ENCODE measurements at places on chromosomes 3 and 15.

GRCh38 chr15:34613301-34613700 is 29.9 kb upstream of the GOLGA8B start:
- DNase-seq, result no peak

DNA sequence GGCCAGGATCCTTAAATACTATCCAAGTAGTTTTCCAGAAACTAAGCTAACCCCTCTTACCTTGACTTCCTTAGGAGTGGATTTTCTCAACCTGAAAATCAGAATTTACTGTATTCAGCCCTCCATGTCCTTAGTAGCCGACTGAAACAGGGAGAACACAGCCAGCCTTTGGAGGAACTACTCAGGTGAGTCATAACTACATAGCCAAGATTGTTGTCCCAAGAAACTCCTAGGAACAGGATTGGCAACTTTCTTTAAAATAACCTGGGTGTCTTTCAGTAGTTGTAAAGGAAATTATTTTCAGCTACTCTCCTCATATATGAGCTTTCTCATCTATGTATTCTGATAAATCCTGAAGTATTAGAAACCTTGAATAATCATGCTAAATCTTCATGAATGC is 22.3 kb downstream of the FANCD2OS start:
- no peak for DNase-seq

DNA sequence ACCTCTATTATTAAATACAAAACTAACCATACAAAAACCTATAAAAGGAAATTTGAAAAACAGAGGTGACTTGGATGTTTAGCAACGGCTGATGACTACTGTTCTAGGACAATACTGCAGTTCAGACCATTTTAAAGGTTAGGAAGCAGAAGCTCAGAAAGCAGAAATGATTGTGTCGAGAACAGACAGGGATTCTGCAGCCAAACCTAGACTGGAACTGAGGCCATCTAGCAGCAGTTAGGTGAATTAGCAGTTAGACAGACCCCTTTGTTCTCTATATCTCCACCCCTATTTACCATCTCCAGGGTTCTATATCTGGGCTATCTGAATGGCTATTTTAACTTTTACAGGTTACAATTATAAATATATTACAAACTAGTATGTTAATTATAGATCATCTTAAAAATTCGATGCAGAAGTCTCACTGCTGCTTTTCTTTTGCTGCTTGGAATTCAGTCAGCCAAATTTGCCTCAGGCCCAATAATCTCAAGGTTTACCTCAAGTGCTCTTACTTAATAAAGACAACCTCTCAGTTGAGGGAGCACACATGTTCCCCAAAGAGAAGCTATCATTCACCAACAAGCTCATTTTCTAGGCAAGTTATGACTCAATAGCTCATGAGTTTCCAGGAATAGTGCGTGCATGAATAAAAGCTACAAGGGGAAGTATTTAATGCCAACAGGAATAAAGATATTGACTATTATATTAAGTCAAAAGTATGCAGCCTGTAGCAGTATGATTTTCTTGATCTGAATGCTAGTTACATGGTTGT is 9.3 kb upstream of the IL1RAP start:
- DNase-seq, result no peak

GRCh38 chr3:129238945-129239705 is 10.3 kb upstream of the COPG1 start:
- DNase-seq, result no peak

DNA sequence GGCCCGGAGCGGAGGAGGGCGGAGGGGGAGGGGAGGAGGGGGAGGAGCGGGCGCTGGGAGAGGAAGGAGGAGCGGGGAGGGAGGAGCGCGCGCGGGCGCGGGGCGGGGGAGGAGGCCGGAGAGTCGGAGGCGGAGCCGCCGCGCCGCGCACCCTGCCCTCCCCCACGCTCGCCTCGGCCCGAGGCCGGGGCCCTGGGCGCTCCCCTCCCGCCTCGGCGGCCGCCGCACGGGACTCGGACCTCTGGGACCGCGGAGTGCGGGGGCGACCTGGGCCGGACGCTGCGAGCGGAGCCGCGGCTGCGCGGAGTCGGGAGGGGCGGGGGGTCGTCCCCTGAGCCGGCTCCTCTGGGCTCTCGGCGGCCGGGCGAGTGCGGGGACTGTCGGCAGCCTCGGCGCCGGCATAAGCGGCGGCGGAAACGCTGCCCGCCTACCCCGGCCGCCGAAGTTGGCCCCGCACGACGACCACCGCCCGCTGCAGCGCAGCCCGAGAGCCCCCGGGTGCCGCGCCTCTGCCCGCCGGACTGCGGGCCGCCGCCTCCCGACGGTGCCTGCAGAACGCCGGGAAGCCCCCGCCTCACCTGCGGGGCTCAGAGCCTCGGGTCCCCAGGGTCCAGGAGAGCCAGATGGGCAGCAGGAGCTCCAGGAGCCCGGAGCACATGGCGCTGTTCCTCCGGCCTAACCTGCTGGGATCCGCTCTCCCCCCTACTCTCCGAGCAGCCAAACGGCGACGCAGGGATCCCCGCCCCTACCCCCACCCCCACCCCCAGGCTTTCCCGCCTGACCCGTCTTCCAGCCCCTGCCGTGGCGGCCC is 406 bp upstream of the GABRB3 start:
- DNase-seq, result no peak

DNA sequence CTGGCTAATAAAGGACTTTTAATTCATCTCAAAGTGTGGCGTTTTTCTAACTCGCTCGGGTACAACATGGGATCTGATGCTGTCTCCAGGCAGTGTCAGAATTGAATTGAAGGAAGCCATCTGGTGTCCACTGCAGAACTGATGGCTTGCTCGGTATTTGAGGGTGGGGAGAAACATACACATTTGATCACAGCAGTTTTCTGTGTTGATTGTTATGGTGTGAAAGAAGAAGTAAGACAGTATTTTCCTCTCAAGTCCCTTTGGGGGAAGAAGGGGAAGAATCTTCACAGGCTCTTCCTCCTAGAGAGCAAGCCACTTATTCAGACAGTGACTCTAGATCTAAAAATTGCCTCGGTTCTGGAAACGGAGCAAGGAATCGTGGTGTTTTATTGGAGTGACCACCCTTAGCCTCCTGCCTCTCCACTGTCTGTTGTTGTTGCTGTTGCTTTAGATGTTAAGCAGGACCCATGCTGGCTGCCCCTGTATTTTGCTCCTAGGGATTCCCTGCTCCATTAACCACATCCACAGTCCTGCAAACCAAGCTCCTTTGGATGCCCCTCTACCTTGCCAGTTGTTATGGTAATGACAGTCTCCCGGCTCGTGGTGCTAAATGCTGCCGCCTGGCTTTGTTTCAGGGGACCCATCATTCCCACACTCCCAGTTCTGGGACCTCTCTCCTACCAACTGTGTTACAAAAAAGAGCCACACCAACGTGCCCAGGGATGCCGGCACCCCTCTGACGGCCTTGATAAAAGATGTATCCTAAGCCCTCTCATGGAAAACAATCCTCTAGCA is 15.3 kb upstream of the MCCC1 start:
- peak; percentile 30 for DNase-seq

- no peak for DNase-seq
Measured at GRCh38 chr3:46512191-46512749, 14.5 kb downstream of the RTP3 start.

DNA sequence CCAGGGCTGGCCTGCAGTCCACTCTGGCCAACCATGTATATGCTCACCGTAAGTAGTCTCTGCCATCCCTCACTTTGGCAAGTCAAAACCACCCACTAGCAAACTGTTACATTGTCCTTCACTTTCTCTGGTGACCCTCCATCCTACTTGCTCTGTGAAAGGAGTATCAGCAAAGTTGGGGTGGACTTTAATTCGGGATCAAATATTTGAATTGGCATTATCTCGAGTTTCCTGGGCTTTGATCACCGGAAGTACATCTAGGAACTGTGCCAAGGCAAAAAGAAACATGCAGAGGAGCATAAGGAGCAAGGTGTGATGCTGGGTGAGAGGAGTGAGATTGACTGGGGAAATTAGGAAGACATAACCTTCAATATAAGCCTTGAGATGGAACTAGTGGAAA is 188.9 kb upstream of the P2RY1 start:
- DNase-seq, result no peak

- DNase-seq, result no peak
Measured at GRCh38 chr3:196968233-196969133, at the start of gene PIGZ. PIGZ (minus strand) TSS chr3:196968833; CDS start chr3:196952031, 16,802 bp downstream.

DNA sequence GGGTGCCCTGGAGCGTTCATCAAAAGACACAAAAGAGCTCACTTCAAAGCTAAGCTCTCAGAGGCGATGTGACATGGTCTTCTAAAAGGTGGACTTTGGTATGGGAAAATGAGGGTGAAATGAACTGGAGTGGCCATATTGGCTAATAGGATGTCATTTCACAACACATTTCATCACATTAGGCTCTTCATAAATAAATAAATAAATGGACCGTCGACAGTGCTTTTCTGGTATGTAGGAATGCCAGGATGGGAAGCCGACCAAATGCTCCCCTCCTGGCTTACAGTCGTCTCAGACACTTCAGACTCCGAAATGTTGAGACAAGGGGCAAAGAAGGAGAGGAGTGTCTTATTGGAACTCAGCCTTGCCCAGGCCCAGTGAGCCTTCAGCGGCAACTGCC is 383.0 kb downstream of the NTRK3 start:
- no peak for DNase-seq

DNA sequence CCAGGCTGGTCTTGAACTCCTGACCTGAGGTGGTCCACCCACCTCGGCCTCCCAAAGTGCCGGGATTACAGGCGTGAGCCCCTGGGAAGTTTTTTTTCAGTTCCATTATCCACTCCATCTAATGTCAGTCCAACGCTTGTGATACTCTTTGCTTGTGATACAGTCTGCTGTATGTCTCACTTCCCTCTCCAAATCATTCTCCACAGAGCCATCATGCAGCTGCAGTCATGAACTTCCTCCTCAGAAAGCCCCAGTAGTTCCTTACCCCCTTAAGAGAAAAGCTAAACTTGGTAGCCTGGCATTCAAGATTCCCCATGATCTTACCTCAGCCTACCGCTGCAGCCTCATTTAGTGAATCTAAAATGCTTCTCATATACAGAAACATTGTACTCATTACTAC is 2.3 kb downstream of the ARPC4 start:
- no peak for DNase-seq

DNA sequence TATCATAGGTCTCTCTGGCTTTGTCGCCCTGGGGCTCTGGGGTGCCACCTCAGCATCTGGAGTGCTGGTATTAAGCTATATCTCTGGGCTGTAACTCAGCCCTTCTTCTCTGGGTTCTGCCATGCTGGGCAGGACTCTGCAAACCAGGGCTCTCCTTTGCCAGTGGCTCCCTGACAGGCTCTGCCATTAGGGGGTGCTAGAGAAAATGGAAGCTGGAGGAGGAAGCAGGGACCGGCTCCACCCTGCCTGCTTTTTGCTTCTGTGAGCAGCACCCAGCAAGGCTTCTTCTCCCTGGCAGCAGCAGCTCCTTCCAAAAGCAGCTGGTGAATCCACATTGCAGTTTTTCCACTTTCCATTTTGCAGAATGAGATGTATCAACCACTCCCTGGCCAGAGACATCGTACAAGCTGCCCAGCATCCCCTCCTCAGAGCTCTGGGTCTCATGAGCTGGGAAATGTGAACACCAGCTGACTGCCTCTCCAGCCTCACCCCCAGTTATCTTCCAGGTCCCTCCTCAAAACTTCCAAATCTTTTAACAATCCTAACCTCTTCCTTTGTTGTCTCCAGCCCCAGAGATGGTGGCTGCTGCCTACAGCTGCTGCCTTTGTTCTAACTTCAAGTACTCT is 165.0 kb downstream of the ABHD5 start:
- peak; percentile 22 for DNase-seq
